ENCODE measurements at places on chromosomes 5 and 9.

DNA sequence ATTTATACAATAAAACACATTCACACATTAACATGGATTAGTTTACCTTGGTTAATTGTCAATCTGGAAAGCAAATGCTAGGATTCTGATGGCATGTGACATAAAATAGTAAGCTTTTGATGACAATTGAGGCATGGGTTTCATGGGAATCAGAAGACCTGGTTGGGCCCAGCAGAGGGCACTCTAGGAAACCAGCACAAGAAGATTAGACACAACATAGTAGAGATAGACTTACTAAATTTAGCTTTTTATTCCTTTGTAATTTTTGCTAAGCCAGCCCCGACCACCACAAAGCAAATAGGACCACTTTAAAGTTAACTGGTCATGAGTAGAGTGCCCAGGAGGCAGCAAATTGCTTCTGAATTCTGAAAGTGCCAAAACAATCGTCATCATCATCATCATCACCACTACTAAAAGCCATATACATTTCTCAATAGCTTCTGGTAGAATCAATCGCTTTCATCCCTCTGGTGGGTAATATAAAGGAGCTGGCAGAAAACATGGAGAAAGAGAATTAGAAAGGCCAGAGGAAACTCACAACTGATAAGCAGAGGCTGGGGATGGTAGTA, 163.2 kb downstream of the ARRDC3 start:
- DNase-seq = peak; percentile 31

DNA sequence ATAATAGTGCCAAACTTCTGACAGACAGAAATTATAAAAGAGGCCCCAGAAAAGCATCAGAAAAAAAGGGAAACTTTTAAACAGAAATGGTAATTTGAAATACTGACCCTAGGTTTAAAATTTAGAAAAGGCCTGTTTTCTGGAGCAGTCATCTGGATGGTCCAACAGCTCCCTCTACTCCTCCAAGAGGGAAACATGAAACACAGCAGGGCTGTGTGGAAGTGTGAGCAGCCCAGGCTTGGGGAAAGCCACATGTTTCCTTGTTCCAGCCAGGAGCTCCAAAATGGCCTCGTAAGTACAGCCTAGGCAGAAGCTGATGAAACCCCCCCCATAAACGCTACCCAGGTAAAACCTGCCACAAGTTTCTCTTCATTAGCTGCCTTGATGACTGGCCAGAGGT, 499.3 kb upstream of the ADAMTS16 start:
- DNase-seq = no peak

- DNase-seq = no peak
These were observed 75.0 kb downstream of the WNK2 start for GRCh38 chr9:93258818-93259489.

GRCh38 chr9:100440071-100440470, 13.1 kb downstream of the MSANTD3 start:
- no peak for DNase-seq

- no peak for DNase-seq
These were observed 182.2 kb upstream of the GRIA1 start for GRCh38 chr5:153308282-153308681.

DNA sequence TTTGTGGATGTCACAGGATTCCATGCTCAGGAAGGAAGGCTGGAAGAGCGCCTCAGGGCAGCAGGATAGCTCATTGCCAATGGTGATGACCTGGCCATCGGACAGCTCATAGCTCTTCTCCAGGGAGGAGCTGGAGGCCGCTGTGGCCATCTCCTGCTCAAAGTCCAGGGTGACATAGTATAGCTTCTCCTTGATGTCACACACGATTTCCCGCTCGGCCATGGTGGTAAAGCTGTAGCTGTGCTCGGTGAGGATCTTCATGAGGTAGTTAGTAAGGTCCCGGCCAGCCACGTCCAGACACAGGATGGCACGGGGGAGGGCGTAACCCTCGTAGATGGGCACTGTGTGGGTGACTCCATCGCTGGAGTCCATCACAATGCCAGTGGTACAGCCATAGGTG, 24.3 kb upstream of the RAPGEF6 start:
- DNase-seq = no peak

GRCh38 chr5:53100606-53101005, 9.0 kb downstream of the MOCS2 start:
- DNase-seq = no peak

- no peak for DNase-seq
These were observed 5.9 kb upstream of the ZFP62 start for GRCh38 chr5:180866985-180867384.

DNA sequence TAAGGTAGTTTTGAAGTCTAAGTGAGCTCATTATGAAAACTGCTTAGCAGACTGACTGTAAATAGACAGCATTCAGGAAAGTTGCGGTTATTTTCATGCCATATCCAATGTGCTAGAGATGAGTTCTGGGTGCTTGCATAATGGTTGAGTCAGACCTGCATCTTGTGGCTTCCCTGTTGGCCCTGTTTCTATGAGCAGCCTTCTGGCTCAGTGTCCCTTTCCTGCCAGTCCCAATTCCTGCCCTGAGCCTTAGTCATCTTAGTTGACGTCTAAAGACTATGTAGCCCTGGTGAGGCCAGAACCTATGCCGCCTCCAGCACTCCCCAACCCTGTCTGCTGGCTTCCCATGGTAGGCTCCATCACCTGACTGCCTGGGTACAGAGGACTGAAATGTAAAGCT, 76.3 kb upstream of the TNFSF8 start:
- no peak for DNase-seq
